ENCODE measurements at places on chromosomes 13 and 19.
A peak's percentile ranks its signal among the peaks of the same experiment; 100 is the strongest.

- DNase-seq = no peak
Observed at GRCh38 chr13:33081666-33082065, 65.4 kb downstream of the KL start.

DNA sequence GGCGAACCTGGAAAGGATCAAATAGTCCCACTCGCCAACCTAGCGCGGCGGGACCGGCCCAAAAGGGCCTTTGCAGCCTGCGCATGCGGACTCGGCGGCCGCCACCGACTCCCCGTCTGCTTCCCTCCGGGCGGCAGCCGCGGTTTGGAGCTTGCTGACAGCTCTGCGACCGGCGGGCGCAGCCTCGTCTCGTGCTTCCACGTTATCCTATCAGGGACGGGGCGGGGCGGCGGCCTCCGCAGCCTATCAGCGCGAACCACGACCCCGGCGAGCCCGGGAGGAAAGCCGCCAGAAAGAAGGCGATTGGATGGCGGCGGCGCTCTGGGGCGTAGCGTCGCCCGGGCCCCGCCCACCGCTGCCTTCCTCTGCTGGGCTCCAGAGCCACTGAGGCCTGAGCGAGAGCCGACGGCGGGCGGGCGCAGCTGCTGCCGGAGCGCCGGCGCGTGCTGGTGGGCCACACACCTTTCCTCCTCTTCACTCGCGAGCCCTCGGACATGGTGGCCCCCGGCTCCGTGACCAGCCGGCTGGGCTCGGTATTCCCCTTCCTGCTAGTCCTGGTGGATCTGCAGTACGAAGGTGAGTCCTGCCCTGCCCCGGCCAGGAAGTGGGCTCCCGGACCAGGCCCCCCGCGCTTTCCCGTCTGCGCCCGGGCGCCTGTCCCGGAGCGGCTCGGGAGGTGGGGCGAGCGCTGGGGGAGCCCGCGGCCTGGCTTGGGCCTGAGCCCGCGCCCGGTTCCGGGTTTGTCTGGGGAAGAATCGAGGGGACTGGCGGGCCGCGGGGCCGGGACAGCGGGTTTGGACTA lies at the start of gene DNAJC3:
Gene DNAJC3 (plus strand): TSS at position 378 of the 802 bp plus-strand sequence. CDS start 117 bp downstream, at position 495.
- DNase-seq = peak; percentile 97

GRCh38 chr19:55543567-55543966 lies 1.8 kb downstream of the SBK3 start:
- peak; percentile 13 for DNase-seq

- DNase-seq = no peak
Observed at GRCh38 chr13:48938308-48938943, 37.3 kb upstream of the FNDC3A start.

DNA sequence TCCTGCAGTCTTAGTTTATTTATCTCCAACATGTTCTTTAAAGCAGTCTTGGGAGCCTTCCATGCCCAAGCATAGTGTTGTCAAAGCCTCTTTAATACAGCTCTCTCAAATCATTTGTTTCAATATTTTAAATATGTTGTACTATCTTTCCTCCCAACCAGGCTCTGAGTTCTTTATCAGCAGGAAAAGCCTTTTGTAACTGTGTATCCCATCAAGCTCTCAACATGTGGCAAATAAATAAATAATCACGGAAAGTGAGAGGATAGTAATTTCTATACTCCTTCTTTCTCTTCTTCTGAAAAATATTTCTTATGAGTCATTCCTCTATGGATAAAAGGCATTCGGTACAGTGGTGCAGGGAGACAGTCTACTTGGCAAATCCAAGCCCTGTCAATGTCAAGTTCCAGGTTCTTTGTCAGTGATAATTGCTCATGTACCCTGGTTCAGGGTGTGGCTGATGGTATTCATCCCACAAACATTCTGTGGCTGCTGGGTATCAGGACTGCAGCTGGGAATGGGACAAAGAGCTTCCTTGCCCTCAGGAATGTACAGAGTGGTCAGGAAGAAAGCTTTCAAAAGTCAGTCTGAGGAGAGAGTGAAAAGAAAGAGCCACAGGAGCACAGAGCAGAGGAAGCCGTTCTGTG lies 384.3 kb downstream of the EFNB2 start:
- DNase-seq = no peak
